NCI-H1694 (cell line): ENCODE measurements at places on chromosomes 4 and X.

GRCh38 chr4:12487000-12487399 is 997.1 kb downstream of the RAB28 start:
- no peak for DNase-seq

DNA sequence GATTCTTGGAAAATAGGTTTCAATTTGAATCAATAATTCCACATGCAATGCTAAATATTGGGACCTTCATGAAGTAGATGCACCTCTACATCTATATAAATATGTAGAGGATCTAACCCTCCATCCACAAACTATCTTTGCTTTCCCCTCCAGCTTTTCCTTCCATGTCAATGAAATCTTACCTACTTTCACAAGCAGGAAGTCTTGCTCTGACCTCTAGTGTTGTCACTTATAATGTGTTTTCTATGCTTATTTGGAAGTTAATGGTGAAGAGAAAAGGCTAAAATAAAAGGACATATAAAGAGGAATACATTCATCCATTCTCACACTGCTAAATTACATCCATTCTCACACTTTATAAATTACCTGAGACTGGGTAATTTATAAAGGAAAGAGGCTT is 472.7 kb upstream of the DIAPH2 start:
- DNase-seq: no peak

GRCh38 chrX:134634691-134635090 is 23.6 kb downstream of the PLAC1 start:
- no peak for DNase-seq

- no peak for DNase-seq
Observed at GRCh38 chr4:85411386-85411785, 63.6 kb upstream of the ARHGAP24 start.

GRCh38 chrX:69543572-69543971 is 39.4 kb downstream of the NALF2 start:
- no peak for DNase-seq

DNA sequence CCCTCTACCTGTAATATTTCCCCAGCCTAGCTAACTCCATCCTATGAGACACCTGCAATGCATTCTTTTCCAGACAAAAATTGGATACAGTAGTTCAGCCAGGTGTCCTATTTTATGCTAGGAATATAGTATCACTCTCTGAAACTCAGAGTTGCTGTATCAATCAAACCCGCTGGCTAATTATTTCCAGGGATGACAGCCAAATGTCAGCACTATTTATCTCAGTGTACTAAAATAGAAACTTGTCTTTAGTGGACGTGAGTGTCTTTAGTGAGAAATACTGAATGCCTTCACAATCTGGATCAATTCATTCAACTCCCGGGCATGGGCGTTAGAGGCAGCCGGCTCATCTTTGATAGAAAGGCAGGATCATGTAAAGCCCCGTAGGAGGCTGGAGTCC is 196.2 kb downstream of the RBM46 start:
- DNase-seq: no peak

DNA sequence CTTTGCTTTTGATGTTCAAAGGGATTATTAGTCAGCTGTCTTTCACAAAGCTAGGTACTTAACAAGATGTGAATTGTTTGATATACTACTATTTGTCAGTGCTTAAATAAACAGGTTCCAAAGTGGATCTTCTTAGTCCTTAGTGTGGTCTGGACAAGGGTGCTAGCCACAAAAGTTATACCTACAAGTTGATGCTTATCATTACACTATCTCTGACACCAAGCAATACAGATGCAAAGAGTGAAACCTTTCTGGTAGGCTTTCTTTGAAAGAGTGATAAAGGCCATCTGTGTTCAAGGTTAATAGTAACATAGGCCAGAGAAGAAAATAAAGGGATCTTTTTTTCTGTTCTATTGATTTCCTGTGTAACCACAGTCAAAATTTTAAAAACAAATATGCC is 12.2 kb upstream of the RBPJ start:
- no peak for DNase-seq

DNA sequence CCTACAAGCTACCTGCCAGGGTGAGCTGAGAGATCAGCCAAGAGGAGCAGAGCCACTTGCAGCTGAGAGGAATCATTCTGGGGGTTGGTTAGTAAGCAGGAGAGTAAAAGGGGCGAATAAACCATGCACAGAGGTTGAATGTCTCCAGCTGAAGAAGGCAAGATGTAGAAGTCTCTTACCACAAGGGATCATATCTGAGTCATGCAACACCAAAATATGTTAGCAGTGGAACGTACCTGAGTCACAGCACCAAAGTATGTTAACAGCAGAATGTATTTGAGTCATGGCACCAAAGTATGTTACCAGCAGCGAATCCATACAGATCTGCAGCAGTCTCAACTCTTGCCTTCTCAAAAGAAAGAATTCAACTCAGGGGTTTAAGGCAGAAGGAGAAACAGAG is 29.9 kb downstream of the C4orf51 start:
- DNase-seq: no peak

GRCh38 chr4:149961876-149962597 is 116.2 kb upstream of the DCLK2 start:
- DNase-seq: no peak

GRCh38 chr4:92952426-92952825 is 648.7 kb downstream of the GRID2 start:
- DNase-seq: no peak

GRCh38 chr4:149719806-149720205 is 95.8 kb downstream of the IQCM start:
- DNase-seq: no peak

DNA sequence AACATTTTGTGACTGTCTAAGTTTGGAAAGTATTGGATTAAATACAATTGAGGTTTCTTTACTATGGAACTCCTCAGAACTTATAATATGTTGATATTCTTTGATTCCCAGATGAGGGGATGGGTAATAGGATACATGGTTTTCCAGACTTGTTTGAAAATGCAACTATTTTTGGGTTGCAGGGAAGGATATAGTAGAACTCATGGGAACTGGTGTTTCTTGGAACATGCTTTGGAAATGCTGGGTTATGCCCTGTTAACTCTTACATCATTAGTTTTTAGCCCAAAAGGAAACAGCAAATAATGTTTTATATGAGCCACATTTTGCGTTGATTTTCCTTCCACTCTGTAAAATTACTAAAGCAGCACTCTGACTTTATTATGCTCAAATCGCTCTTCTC is 41.9 kb downstream of the HPF1 start:
- DNase-seq: no peak

GRCh38 chr4:54484383-54484782 is 173.4 kb upstream of the KIT start:
- no peak for DNase-seq

DNA sequence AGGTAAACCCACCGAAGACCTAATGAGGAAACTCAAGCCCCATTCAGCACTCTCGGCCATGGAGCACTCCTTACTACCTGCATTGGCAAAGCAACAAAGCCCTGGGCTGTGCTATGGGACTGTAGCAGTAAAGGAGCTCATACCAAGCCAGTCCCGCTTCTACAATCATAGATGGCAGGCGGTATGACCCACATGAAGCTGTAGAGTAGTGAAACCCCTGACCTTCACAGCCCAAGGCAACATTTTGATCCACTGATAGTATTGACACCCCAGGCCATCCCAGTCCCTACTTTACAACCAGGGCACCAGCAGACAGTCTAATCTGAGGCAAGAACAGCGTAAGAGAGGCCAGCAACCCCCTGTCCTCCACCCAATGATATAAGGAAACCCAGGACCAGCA is 25.2 kb downstream of the CENPC start:
- no peak for DNase-seq

DNA sequence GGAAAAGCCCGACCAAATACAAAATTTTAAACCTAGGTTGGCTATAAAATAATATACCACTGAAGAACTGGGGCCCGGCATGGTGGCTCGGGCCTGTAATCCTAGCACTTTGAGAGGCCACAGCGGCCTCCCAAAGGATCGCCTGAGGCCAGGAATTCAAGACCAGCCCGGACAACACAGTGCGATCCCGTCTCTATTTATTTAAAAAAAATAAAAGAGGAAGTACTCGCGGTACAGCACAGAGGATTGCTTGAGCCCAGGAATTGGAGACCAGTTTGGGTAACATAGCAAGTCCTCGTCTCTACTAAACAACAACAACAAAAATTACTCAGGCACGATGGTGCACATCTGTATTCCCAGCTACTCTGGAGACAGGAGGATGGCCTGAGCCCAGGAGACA is 44.8 kb upstream of the CDKN2AIP start:
- no peak for DNase-seq

DNA sequence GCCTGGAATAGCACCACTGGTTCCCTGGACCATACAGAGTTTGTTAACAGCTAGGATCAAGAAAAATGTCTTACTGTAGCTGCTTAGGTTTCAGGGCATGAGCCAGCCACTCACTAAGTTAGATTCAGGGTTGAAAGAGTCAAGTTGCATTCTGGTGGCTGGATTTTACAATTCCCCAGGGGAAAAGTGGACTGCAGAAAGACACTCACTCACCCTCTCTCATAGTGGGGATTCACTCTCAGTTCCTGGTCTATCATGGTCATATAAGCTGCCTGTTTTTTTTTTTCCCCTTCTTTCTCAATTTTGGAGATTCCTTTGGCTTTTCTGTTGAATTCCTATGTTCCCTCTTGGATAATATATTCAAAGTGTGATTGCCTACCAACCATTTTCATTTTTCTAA is 744.2 kb upstream of the GRIA3 start:
- DNase-seq: no peak

- no peak for DNase-seq
Observed at GRCh38 chr4:4711902-4712301, 147.6 kb upstream of the MSX1 start.

DNA sequence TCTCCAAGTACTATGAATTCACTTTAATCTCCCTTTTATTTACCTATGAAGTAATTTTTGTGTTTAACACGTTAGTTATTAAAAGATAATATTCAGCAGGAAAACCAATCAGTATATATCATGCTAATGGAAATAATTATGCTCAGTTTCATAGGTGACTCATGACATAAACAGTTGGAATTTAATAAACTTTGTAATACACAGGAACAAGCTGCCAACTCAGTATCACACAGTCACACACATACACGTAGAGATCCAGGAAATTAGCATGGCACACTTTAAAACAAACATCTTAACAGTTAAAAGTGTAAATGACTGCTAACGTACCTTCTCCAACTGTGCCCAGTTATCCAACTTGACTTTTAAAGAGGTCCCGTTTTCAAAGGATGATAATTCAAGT is 2.3 kb downstream of the SPATA4 start:
- DNase-seq: no peak

- DNase-seq: no peak
Observed at GRCh38 chrX:78661836-78662235, 2.7 kb upstream of the RTL3 start.

DNA sequence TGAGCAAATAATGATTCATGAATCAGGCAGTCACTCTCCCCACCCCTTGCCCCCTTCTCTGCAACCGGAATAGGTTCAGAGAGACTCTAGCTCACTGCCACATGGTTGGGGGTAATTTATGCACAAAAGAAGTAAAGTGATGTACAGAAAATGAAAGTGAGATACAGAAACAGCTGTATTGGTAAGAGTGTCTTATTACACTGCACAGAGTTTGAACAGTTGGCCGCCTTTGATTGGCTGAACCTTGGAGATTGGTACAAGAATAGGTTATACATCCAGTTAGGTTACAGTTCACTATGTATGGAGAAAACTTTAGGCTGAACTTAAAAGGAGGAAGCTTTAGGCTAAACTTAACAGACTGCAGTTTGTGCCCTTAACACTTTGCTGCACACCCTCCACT is 34.6 kb upstream of the DIAPH2 start:
- no peak for DNase-seq

- no peak for DNase-seq
Observed at GRCh38 chrX:15376956-15377355, 7.3 kb downstream of the VEGFD start.

DNA sequence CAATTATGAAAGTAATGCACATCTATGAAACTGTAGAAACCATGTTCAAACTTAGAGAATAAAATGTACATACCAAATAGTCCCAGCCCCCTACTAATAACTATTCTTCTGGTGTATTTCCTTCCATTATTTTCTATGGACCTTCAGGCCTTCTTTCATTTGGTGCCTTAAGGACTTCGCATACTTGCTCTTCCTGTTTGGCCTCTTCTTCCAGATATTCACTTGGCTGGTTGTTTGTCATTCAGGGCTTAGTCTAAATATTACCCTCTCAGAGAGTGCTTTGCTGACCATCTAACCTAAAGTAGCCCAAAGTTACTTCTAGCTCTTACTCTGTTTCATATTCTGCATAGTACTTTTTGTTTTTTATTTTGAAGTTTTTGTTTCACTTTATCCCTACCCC is 70.3 kb upstream of the ARMCX2 start:
- no peak for DNase-seq

- DNase-seq: no peak
Observed at GRCh38 chrX:65928522-65928921, 111.4 kb downstream of the VSIG4 start.

DNA sequence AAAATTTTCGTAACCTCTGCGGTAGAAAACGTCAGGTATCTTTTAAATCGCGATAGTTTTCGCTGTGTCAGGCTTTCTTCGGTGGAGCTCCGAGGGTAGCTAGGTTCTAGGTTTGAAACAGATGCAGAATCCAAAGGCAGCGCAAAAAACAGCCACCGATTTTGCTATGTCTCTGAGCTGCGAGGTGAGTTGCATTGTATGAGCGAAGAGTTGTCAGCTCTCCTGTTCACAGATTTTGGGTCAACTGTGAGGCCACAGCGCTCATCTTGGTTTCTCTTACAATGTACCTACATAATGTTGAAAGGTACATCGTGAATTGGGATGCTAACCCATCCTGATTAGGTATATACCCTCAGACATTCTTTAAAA is 486 bp downstream of the CLCN3 start:
- DNase-seq: peak; percentile 4

DNA sequence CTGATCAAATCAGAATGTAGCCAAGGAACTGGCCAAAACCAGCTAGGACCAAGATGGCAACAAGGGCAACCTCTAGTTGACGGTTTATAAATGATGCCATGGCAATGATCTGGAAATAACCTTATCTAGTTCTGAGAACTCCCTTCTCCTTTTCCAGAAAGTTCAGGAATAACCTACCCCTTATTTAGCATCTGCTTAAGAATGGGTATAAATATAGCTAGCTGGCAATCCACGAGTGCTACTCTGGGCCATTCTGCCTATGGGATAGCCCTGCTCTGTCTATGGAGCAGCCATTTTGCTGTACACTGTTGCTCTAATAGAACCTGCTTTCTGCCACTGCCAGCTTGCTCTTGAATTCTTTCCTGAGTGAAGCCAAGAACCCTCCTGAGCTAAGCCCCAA is 184.4 kb upstream of the TBC1D9 start:
- no peak for DNase-seq

DNA sequence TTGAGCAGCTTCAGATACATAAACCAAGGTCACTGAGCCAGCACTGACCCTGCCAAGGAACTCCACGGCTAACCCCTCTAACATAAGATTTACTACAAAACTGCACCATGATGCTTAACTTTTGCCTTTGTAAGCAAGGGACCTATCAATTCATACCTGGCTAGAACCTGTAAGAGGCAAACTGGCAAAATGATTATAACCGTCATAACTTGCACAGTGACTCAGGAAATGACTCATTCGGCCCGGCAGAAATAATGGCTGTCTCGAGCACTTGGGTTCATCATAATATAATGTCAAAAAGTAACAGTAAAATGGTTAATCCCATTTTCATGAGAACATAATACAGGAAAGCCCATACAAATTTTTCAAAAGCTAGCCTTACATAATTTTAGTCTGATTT is 17.2 kb downstream of the RASGEF1B start:
- no peak for DNase-seq
